Neural progenitor cell (in vitro differentiated cells): ENCODE measurements at places on chromosomes 7 and 10. TPM values are rescaled to one million over a fixed set of nuclear protein-coding genes. Genes with fewer than 3 reads are reported as not detected.

Gene RSPH10B2
- total RNA-seq, result 0.93 TPM in 1 of 2 replicates, not detected in the other

Gene GJC3
- 0.34 TPM in 1 of 2 replicates, not detected in the other for total RNA-seq

Gene ASB10
- not detected in 2 replicates for total RNA-seq

Gene SFRP5
- total RNA-seq, result not detected in 2 replicates

Gene CYP26C1
- 0.04 and 0.22 TPM in 2 replicates for total RNA-seq

Gene EPDR1
- total RNA-seq, result 6.8 and 10.6 TPM in 2 replicates

DNA sequence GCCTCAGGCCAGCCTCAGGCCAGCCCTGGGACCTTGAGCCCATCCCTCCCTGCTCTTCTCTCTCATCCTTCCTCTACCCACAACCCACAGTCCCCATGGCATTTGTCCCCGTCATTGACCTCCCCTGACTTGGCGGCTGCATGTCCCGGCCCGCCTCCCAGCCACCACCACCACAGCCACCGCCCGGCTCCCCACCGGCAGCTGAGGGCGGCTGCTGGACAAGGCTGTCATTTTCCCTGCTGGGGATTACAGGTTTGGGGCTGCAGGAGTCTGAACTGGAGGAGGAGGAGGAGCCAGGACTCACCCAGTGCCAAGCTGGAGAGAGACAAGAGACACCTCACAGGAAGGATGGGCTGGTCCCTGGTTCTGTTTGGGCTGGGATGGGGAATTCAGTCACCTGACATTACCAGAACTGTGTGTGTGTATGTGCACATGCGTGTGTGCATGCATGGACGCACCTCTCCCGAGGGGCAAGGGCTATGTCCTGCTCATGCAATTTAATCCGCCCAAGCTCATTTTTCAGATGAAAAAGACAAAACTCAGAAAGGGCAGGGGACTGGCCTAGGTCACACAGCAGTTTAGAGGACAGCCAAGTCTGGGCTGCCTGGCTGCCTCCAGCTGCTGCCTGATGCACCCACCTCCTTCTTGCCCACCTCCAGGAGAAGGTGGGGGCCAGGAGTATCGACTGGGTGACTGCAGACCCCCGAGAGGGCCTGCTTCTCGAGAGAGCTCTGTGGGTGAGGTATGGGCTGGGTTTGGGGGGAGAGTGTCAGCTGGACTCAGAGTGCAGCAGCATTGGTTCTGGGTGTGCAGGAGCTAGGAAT lies 113.1 kb downstream of the ZMIZ1 start:
- no peak overlapping the region for H3K27ac ChIP-seq
- no peaks in the 10 kb centered on the region for H3K27me3 ChIP-seq
- no peaks in the 10 kb centered on the region for H3K36me3 ChIP-seq
- no peak overlapping the region for H3K4me3 ChIP-seq
- peaks cover 63% of the 10 kb centered on the region for H3K4me1 ChIP-seq

GRCh38 chr10:4382811-4383210 lies 443.2 kb upstream of the AKR1E2 start:
- H3K36me3 ChIP-seq, result no peaks in the 10 kb centered on the region
- no peaks in the 10 kb centered on the region for H3K4me1 ChIP-seq
- H3K27ac ChIP-seq, result no peak overlapping the region

DNA sequence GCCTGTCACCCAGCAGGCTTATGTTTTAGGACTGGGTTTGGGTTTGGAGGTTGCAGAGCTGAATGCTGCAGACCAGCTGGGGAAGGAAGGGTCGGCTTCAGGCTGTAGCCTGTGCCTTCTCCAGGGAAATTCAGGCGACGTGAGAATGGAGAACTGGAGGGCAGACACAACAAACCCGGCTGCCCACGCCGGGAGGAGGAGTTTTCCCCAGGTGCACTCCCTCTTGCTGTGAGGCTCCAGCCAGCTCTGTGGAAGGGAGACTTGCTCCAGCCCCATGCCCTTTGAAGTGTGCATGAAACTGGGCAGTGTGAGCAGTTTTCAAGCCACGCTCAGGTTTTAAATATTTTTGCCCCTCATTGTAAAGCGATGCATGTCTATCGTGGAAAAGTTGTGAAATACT lies 279.1 kb downstream of the CCSER2 start:
- H3K27me3 ChIP-seq, result peaks cover 23% of the 10 kb centered on the region
- no peaks in the 10 kb centered on the region for H3K36me3 ChIP-seq
- no peak overlapping the region for H3K4me3 ChIP-seq
- peaks cover 16% of the 10 kb centered on the region for H3K4me1 ChIP-seq

GRCh38 chr7:29091715-29092114 lies 54.6 kb downstream of the CPVL start:
- H3K4me3 ChIP-seq, result no peak overlapping the region
- H3K36me3 ChIP-seq, result no peaks in the 10 kb centered on the region
- H3K27ac ChIP-seq, result no peak overlapping the region
- DNase-seq, result peak; percentile 11
- H3K4me1 ChIP-seq, result peaks cover 15% of the 10 kb centered on the region

- H3K27me3 ChIP-seq, result no peaks in the 10 kb centered on the region
- DNase-seq, result no peak
- no peak overlapping the region for H3K4me3 ChIP-seq
- H3K36me3 ChIP-seq, result no peaks in the 10 kb centered on the region
- H3K27ac ChIP-seq, result no peak overlapping the region
Measured at GRCh38 chr10:35208536-35208935, 81.9 kb downstream of the CREM start.

DNA sequence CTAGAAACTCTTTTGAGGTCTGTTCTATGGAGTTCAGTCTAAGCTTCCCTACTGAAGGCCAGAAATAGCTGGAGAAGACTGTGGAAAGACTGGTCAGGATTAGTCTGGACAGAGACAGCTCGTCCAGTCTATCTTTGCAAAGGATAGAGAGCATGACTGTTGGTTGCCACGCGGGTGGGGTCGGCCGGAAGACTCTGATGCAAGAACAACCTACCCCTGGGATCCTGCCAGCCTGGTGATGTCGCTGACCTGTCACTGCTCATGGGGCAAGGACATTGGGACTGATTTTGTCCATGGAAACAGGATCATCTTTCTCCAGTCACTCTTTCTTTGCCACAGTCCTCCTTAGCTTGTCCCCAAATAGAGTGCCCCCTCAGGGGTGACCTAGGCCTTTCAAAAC lies 337.6 kb upstream of the NPSR1 start:
- H3K4me3 ChIP-seq, result no peak overlapping the region
- no peaks in the 10 kb centered on the region for H3K36me3 ChIP-seq
- no peaks in the 10 kb centered on the region for H3K4me1 ChIP-seq
- H3K27ac ChIP-seq, result no peak overlapping the region
- no peak for DNase-seq

- peaks cover 2% of the 10 kb centered on the region for H3K4me1 ChIP-seq
- DNase-seq, result no peak
- H3K4me3 ChIP-seq, result no peak overlapping the region
- no peaks in the 10 kb centered on the region for H3K27me3 ChIP-seq
- H3K36me3 ChIP-seq, result peaks cover 39% of the 10 kb centered on the region
Measured at GRCh38 chr7:70778585-70778984, 353.4 kb upstream of the GALNT17 start.

- H3K27me3 ChIP-seq, result no peaks in the 10 kb centered on the region
- no peak for DNase-seq
Measured at GRCh38 chr7:47104206-47104549, 477.7 kb downstream of the TNS3 start.

DNA sequence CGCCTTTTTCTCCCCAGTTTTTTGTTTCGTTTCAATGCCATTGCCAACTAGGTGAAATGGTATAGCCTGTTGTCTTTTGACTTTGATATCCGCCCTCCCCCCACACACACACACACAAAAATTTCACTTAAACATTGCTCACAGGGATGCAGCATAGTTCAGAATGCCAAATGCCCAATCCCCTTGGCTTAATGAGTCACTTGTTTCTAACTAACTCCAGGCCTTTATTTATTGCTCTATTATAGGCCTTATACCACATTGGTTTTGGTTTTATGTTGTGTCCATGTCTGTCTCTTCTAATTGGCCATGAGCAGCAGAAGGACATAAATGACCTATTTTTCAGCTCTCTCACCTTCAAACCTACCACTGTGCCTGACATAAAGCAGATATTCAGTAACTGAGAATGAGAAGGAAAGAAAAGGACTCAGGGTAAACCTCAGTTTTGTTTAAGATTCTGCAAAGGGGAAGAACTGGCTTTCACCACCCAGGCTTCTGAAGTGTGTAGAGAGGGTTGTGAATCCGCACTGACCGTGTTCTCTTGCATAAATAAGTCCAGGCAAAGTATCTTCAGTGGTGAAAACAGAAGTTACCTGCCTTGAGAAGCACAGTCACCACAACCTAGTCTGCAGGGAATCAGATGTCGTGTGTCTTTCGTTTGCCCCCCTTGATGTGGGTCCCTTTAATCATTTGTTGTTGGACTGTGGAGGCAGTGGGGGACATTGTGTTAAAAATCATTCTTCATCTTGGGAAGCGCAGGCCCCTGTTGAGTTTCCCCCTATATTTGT lies 139.8 kb downstream of the CELF2 start:
- no peak overlapping the region for H3K4me3 ChIP-seq
- no peaks in the 10 kb centered on the region for H3K27me3 ChIP-seq
- H3K4me1 ChIP-seq, result peaks cover 31% of the 10 kb centered on the region
- no peak overlapping the region for H3K27ac ChIP-seq

GRCh38 chr7:143510854-143511592 lies 33.4 kb downstream of the TAS2R41 start:
- H3K27ac ChIP-seq, result no peak overlapping the region
- peaks cover 5% of the 10 kb centered on the region for H3K27me3 ChIP-seq
- no peaks in the 10 kb centered on the region for H3K36me3 ChIP-seq

- H3K27me3 ChIP-seq, result no peaks in the 10 kb centered on the region
- DNase-seq, result no peak
- H3K4me3 ChIP-seq, result no peak overlapping the region
- H3K27ac ChIP-seq, result no peak overlapping the region
Measured at GRCh38 chr7:40733578-40733977, 598.8 kb downstream of the SUGCT start.

GRCh38 chr10:14603534-14604102 lies 171.1 kb downstream of the FAM107B start:
- peaks cover 21% of the 10 kb centered on the region for H3K27me3 ChIP-seq
- peak overlapping the region; percentile 86 for H3K4me3 ChIP-seq
- H3K27ac ChIP-seq, result no peak overlapping the region
- peak; percentile 67 for DNase-seq

DNA sequence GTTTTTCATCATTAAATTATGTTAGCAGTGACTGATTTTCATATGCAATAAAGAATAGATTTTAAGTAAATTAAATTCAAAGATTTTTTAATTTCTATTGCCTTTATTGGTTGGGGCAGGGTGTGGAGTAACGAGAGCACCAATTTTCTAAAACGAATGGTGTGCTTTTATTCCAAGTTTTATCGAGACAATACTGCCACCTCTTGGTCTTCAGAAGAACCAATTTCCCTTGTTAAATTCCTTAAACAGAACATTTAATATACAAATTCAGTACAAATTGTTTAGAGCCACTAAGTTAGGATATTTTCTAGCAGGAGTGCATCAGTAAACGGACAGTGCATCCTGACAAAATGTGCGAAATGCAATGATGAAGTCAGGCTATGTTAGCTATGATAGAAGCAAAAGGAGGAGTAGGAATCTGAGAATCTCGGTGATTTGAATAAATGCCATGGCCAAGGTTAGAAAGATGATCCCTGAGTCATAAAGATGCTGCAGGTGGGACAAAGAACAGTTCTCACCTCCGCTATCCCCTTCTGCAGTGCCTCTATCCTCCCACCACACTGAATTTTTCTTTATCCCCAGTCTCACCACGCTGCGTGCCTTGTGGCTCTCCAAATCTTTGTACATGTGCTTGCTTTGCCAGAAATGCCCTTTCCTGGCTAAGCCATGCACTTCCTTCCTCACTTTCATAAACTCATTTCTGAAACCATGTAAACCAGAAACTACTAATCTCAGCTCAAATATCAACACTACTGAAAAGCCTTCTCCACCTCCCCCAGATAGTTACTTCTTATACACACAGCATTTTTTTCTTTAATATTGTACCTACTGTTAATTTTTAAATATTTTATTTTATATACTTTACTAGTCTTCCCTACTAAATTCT lies 31.9 kb upstream of the AGBL3 start:
- H3K36me3 ChIP-seq, result peaks cover 3% of the 10 kb centered on the region
- peak; percentile 43 for DNase-seq
- no peaks in the 10 kb centered on the region for H3K4me1 ChIP-seq
- no peak overlapping the region for H3K27ac ChIP-seq
- H3K27me3 ChIP-seq, result no peaks in the 10 kb centered on the region
- no peak overlapping the region for H3K4me3 ChIP-seq

DNA sequence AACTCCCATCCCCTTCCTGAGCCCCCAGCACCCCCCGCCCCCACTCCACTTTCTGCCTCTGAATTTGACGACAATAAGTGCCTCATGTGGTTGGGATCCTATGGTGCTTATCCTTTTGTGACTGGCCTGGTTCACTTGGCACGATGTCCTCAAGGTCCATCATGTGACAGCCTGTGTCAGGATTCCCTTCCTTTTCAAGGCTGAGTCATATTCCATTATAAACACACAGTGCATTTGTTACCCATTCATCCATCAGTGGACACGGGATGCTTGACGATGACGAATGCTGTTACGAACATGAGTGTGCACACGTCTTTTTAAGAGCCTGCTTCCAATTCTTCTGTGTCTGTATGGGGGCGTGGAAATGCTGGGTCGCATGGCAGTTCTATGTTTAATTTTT lies 26.7 kb downstream of the SHH start:
- H3K27me3 ChIP-seq, result peaks cover 27% of the 10 kb centered on the region
- no peak overlapping the region for H3K27ac ChIP-seq
- H3K4me1 ChIP-seq, result no peaks in the 10 kb centered on the region
- no peak overlapping the region for H3K4me3 ChIP-seq

- peak; percentile 43 for DNase-seq
- H3K4me1 ChIP-seq, result peaks cover 8% of the 10 kb centered on the region
- H3K27me3 ChIP-seq, result no peaks in the 10 kb centered on the region
- H3K4me3 ChIP-seq, result peak overlapping the region; percentile 91
- peak overlapping the region; percentile 94 for H3K27ac ChIP-seq
Measured at GRCh38 chr10:69180525-69181204, 631 bp downstream of the SUPV3L1 start.

- no peaks in the 10 kb centered on the region for H3K36me3 ChIP-seq
- no peak overlapping the region for H3K27ac ChIP-seq
- H3K27me3 ChIP-seq, result no peaks in the 10 kb centered on the region
- DNase-seq, result no peak
- H3K4me3 ChIP-seq, result no peak overlapping the region
- H3K4me1 ChIP-seq, result no peaks in the 10 kb centered on the region
Measured at GRCh38 chr7:1920266-1920681, 250.2 kb downstream of the ELFN1 start.

DNA sequence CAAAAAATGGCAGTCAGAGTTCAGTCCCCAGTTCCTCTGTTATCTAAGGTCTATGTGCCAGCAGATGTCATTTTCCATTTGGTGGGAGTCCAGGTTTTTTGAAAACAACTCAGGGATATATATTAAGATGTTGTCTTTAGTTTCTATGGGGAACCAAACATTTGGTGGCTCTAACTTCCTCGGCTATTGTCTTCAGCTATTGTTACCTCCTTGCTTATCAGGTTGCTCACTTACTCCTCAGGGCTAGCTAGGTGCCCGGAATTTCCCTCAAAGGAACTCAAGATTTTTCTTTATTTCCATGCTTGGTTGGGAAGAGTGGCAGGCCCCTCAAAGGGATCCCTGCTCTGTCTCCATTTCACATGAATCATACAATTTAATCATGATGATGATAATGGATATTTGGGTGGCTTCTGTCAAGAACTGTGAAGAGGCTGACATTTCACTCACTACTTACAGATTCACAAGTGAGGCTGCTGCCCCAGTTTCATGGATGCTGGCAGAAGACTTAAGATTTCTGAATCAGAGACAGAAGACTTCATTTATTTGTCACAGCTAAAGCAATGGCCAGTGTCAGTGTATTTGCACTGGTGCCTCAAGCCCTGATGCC lies 182.8 kb downstream of the PKD1L1 start:
- H3K36me3 ChIP-seq, result no peaks in the 10 kb centered on the region
- H3K4me1 ChIP-seq, result peaks cover 8% of the 10 kb centered on the region
- DNase-seq, result no peak
- H3K4me3 ChIP-seq, result no peak overlapping the region

- peak overlapping the region; percentile 58 for H3K4me3 ChIP-seq
- H3K27me3 ChIP-seq, result peaks cover 55% of the 10 kb centered on the region
- no peak overlapping the region for H3K27ac ChIP-seq
- peaks cover 21% of the 10 kb centered on the region for H3K4me1 ChIP-seq
- no peaks in the 10 kb centered on the region for H3K36me3 ChIP-seq
- peak; percentile 34 for DNase-seq
Measured at GRCh38 chr10:133324857-133325260, 11.8 kb downstream of the CALY start.
